ENCODE measurements at places on chromosomes 16 and 17.

GRCh38 chr17:10099051-10099571 lies 99.3 kb downstream of the GAS7 start:
- no peak for DNase-seq

GRCh38 chr17:66720567-66720966 lies 114.3 kb upstream of the CACNG5 start:
- no peak for DNase-seq

DNA sequence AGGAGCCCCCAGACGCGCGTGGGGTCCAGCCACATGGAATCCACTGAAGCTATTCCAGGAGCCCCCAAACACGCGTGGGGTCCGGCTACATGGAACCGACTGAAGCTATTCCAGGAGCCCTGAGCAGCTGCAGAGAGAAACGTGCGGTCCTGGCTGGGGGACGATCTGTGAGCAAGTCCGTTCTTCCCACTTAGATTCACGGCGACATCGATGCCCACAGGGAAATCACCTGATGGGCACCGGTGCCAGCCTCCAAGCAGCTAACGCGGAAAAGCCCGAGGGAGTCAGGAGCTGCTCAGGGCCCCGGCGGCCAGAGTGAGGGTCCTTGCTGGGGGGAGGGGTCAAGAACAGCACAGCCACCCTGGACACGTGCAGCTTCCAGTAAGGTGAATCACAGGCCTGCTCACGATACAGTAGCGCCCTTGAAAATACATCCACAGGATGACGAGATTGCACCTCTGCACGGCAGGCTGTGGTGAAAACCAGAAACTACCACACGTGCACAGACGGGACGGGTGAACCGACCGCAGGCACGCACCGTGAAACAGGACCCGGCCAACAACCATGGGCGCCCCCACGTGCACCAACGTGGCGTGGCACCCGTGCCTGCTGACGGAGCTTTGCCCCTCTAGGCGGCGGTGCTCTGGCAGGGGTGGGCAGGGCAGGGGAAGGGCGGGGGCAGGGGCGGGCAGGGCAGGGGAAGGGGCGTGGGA lies 77.7 kb upstream of the GNG13 start:
- no peak for DNase-seq

- DNase-seq = no peak
These were observed 30.8 kb downstream of the NLRP1 start for GRCh38 chr17:5553479-5553878.

GRCh38 chr17:2962236-2962635 lies 101.2 kb downstream of the OR1D5 start:
- no peak for DNase-seq

DNA sequence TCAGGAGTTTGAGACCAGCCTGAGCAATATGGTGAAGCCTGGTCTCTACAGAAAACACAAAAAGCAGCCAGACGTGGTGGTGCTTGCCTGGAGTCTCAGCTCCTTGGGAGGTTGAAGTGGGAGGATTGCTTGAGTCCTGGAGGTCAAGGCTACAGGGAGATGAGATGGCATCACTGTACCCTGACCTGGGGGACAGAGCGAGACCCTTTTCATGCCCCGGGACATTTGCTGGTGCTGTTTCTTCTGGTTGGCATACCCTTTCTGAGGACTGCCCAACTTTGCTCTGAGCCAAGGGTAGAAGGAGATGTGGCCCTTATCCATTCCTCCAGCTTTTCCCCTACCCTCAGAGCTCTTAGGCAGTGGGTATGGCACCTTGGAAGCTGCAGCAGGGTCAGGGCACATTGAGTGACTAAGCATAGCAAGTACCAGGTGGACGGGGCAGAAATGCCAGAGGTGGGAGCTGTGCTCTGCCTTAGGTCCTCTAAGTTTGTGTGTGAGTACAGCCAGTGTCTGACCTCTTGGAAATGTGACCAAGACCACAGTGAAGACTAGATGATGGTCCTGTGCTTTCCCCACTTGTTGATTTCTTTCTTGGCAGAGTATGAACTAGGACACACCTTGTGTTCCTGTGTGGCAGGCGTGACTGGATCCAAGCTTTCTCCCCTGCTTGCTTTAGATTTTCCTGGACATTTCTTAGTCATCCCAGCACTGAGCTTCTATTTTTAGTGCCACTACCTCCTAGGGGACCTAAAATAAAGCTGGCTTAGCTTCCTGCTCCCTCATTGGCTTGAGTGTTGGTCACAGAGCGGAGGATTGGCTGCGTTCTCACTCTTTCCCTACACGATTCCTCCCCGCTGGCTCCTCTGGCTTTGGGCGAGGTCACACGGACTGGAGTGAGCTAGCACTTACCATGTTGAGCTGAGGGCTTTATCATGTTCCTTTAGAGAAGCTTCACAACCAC lies 9.9 kb upstream of the EDC4 start:
- DNase-seq = no peak

GRCh38 chr17:17164156-17164555 lies 42.0 kb downstream of the PLD6 start:
- DNase-seq = no peak

- no peak for DNase-seq
These were observed 57.3 kb downstream of the ABCC12 start for GRCh38 chr16:48098472-48098871.

DNA sequence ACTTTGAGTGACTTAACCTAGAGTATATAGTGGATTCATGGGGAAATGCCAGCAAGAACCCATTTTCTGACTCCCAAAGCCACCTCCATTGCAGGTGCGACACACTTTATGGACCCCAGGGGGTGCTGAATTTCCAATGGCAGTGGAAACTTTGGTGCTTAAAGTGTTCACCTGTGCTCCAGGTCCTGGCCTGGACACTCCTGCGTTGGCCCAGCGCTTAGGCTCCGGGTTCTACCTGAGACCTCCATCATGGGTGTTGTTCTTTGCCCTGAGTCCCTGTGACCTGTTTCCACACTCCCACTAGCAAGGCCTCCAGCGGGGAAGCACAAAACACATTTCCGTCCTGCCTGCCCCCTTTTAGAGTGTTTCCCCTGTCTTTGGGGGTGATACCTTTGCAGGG lies 3.0 kb downstream of the CCNF start:
- no peak for DNase-seq

GRCh38 chr17:81609541-81610311 lies 27.2 kb downstream of the NPLOC4 start:
- no peak for DNase-seq

DNA sequence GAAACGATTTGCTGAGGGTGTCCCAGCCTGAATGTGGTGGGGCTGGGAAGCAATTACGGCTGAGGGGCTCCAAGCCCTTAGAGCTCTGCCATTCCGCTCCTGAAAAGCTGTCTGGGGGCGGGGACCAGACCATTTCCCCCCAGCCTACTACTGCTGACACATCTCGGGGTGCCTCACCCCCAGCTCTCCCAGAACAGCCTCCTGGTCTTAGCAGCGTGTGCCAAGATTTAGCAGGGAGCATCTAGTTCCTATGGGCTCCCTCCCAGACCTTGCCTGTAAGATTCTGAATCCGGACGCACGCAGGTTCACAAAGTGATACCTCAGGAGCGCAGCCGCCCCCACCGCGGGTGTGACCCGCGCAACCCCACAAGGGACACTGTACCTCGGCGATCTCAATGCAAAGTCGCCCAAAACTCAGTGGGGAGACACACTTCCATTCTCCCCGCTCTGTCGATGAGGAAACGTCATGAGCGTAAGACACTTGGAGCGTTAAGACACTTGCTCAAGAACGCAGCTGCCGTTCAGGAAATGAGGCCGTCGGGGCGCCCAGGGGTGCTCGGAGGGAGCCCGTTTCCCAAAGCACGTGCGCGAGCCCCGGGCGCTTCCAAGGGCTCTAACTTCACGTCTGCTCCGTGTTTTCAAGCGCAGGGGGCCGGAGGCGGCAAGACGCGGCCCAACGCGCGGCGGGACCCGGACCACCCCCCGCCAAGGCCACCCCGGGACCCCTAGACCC lies 629 bp downstream of the GEMIN4 start:
- no peak for DNase-seq

GRCh38 chr17:5788266-5788900 lies 204.1 kb upstream of the NLRP1 start:
- DNase-seq = no peak

DNA sequence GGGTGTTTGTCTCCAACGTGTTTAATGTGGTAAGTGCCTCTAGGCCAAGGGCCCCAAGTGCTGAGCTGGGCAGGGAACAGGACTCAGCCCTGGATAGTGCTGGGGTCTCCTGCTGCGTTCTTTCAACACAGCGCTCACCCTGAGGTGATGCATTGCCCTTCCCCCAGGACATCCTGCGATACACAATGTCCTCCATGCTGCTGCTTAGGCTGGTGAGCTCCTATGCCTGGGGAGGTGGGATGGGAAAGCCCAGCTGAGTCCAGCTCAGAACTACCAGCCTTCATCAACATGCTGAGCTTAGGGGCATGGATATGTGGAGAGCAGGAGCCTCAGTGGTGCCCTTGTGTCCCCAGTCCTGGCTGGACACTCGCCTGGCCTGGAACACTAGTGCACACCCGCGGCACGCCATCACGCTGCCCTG lies 563 bp downstream of the ZACN start:
- DNase-seq = no peak

GRCh38 chr16:11585460-11586377 lies 1.0 kb downstream of the LITAF start:
- no peak for DNase-seq

DNA sequence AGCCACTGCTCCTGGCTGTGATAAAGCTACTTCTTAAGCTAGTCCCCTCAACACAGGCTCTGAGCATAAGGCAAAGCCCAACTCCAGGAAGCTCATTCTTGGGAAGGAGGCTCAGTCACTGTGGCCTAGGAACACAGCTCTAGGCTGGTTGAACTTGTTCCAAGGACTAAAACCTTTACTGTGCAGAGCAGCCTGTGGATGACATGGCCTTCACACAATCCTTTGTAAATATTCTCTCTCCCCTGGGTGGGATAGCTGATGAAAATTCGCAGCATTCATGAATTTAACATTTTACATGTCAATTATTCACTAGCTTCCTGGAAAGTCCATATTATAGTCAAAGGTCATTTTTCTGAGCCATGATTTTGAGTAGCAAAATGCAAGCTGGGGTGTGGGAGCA lies 28.9 kb downstream of the BEAN1 start:
- no peak for DNase-seq

DNA sequence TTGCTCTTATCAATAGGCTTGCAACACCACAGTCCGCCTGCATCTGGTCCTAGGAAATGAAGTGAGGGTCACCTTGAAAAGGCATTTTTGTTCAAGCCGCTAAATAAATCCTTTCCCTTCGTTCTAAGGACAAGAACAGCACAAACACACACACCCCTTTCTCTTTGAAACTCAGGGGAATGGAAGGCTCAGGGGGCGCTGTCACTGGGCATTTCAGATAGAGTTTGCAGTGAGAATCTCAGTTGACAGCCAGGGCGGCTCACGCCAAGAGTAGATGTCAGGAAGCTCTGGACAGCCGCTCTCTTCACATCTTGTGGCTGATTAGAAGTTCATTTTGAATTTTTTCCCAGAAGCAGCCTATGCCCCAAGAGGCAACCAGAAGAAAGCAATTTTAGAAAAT lies 39.8 kb downstream of the ABAT start:
- DNase-seq = no peak

DNA sequence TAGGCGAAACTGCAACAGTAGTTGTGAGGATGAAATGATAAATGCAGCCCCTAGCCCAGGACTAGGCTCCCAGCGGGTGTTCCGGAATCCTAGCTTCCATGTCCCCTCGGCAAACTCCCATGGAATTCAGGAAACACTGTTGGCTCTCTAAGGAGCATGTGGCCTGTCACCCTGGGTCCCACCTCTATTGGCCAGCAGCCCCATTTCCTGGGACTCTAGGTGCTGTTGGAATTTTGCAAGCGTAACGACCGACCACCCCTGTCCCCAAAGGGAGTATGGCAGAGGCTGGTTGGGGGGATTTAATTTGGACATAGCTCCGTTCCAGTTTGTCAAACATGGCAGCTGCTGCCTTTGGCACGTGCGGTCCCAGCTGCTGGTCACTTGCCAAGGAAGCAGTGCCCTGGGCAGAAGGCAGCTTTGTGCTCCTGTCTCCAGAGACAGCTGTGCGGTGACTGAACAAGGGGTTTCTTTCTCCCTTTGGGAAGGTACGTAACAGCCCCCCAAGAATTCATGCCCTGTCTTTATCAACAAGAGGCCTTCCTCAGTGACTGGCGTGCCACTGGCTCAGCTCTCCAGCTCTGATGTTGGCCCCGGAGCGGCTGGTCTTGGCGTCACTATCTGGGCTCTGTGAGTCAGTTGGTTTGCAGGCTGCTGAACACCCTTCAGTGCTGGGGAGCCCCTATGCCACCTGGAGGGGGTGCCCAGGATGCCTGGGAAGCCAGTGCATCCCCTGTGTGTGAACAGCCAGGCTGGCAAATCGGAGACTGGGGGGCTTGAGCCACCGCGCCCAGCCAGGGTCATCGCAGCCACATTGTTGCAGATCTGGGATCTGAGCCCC lies 235.2 kb upstream of the TNRC6C start:
- DNase-seq = no peak

- no peak for DNase-seq
These were observed 5.4 kb downstream of the SLC47A1 start for GRCh38 chr17:19539040-19539399.

- DNase-seq = no peak
These were observed 107.1 kb upstream of the KCNJ16 start for GRCh38 chr17:69967910-69968411.

- DNase-seq = no peak
These were observed 32.0 kb downstream of the OGFOD1 start for GRCh38 chr16:56483394-56483793.

GRCh38 chr17:28282596-28282995 lies 36.4 kb upstream of the TMEM97 start:
- no peak for DNase-seq

DNA sequence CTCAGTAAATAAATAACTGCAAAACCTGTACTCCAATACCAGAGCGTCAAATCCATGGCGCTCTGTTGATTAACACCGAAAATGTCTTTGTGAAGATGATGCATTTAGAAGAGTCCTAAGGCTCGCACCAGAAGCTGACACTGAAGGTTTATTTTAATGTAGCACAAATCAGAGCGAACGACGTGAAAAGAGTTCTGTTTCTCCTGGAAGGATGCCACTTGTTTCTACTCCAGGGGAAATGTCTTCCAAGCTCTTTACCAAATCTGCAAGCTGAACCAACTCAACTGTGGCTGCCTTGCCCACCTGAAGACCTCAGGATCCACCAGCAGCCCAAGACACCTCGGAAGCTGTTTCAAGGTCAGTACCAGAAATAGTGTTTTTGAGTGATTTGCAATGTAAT lies 194.4 kb upstream of the MAF start:
- no peak for DNase-seq

GRCh38 chr17:79843474-79843815 lies 4.2 kb upstream of the CBX4 start:
- DNase-seq = no peak

DNA sequence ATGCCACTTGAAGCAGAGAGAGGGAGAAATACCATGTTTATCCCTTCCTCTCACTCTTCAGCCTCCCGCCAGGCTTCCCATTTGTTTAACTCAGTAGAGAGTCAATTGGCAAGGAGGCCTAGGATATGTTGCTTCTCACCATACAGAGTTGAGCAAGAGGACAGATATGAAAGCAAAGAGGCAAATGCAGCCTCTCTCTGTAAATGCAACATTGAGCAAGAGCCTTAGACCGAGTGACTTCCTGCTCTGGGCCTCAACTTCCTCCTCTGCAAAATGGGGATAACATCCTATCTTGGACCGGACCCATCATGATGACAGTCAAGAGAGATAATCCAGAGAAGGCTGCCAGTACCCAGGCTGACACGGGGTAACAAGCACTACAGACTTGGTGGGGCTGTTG lies 36.8 kb downstream of the SOCS1 start:
- DNase-seq = no peak

Measured in stimulated activated CD8-positive, alpha-beta memory T cell treated with anti-CD3 and anti-CD28 coated beads, Interleukin-4, amount 100 ng/mL, for 1 hour (primary cell).